Activated naive CD8-positive, alpha-beta T cell treated with anti-CD3 and anti-CD28 coated beads for 36 hours (primary cell): ENCODE measurements at places on chromosomes 5 and 9. TPM values are rescaled to one million over a fixed set of nuclear protein-coding genes. Genes with fewer than 3 reads are reported as not detected.

ZFP2 gene
- 0.32 TPM for total RNA-seq

DNA sequence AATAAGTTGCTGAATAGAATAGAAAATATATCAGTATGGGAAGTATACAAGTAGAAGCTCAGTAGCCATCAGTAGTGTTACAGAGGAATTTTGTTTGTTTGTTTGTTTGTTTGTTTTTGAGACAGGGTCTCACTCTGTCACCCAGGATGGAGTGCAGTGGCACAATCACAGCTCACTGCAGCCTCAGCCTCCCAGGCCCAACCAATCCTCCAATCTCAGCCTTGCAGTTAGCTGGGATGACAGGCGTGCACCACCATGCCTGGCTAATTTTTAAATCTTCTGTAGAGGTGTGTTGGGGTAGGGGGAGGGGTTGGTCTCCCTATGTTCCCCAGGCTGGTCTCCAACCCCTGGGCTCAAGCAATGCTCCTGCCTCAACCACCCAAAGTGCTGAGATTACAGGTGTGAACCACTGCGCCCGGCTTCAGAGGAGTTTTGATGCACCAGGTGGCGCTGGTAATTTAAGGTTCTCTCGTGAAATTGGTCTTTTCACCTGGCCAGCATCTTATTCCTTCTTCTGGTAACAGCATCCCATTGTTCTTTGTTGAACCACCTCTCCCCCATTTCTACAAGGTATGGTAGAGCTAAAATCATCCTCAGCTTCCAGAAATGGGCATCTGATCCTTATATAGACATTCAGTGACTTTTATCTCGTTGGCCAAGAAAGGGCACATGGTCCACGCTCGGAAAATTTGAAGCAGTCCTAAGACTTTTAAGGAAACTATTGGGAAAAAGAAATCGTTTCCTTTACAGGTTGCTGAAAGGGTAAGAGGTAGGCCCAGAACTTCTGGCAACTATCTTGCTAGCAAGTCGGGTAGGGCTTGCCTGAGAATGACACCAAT, 157.1 kb downstream of the ARRDC3 start:
- DNase-seq, result peak; percentile 36

GRCh38 chr5:168920019-168920810, 341.0 kb upstream of the PANK3 start:
- no peak for DNase-seq

DNA sequence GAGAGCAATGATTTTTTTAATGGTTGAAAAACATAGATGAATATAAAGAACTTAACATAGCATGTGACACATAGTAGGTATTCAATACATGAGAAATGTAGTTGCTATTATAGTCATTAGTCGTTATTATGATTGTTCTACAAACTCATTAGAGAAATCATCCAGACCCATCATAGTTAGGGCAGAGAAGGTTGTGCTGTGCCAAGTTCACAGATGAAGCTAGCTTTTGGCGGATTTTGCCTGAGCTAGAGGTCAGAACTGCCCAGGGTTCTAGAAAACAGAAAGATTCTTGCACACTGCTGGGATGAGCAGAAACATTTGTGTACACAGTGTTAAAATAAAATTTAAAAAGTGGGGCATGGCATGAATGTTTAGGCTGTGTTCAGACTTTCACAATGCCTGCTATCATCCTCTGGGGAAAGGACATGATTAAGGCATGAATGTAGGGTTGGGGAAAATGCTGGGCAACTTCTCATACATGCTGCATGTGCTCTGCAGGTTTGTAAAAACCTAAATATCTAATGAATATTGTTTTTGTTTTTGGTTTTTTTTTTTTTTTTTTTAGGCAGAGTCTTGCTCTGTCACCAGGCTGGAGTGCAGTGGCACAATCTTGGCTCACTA, 33.3 kb upstream of the RAD23B start:
- no peak for DNase-seq

- DNase-seq, result no peak
These were observed 1039.9 kb downstream of the TLE1 start for GRCh38 chr9:80649496-80649895.

DNA sequence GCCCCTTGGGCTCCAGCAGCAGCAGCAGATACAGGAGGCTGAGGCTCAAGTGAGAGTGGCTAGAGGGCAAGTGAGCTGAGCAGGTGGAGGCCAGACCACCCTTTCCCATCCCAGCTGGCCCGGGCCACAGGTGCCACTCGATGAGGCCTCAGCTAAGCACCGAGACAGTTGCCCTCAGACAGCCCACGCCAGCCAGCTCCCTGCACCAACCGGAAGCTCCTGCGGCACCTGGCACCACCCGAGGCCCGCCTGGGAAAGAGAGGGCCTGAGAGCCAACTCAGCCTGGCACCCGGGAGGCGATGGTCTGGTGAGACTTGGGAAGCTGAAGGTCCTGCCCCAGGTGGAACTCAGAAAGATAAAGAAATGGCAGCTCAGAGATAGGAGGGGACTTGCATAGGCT, 28.3 kb upstream of the TTLL11 start:
- DNase-seq, result no peak
